Brain microvascular endothelial cell (primary cell): ENCODE measurements at places on chromosomes 11 and 22.

DNA sequence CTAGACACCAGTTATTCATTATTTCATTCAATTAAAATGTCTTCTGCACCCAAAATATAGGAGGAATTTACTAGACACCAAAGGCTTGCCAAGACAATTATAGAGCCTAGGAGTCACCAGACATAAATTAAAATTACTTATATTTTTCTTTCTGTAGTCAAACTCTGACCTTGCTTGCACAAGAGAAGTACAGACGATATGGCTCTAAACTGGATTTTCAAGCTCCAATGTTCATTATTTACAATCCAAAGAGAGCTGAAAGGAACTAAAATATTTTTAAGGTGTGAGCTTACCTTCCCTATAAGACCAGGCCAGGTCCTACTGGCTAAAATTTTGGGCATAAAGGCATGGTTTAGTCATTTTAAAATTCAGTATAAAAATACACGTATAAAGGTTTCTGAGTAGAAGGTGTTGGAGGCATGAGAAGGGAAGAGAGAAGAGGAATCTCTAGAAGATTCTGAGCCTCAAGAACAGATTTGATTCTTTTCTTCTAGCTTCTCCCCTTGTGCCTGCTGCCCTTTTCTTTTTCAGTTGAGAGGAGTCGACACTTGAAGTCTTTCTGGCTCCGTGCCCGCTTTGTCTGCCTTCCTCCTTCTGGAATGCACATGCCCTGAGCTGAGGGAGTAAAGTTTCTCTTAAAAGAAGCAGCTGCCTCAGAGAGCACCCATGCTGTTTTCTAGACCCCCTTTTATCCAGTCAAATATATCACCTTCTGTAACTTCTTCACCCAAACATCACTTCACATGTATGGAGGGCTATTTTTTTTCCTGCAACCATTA lies 13.5 kb downstream of the C11orf97 start:
- peak; percentile 65 for DNase-seq

DNA sequence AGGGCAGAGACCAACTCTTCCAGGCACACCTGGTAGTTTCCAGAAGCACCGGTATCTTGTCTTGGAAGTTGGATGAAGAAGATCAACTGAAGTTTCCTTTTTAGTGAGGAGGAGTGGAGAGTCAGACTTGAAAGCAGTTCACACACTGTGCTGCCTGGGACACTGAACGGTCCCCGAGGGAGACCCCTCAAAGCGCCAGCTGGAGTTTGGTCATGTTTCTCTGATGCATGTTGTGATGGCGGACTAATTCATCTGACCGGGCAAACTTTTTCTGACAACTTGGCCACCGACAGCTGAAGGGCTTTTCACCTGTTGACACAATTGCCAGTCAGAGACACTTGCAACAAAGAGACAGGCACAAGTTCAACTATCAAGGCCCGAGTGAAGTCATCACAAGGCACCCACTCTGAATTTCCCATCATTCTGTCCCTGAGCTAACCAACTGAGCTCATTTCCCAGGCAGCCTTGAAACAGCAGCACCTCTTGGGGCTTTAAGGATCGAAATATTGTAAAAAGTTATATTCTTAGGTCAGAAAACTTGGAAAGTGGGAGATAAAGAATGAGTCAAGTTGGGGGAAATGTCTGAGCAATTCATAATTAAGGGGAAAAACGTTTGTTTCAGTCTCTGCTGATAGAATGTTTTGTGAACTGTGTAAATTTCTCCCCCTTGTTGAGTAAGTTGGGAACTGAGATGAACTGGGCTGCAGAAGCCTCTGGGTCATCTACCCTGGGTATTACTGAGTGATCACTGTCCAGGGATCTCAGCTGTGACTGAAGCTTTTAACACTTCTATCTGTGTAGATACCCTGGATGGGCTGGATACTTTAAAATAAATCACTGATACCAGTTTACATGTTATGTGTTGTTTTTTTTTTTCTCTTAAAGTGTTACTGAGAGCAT lies 46.2 kb downstream of the WT1 start:
- no peak for DNase-seq

DNA sequence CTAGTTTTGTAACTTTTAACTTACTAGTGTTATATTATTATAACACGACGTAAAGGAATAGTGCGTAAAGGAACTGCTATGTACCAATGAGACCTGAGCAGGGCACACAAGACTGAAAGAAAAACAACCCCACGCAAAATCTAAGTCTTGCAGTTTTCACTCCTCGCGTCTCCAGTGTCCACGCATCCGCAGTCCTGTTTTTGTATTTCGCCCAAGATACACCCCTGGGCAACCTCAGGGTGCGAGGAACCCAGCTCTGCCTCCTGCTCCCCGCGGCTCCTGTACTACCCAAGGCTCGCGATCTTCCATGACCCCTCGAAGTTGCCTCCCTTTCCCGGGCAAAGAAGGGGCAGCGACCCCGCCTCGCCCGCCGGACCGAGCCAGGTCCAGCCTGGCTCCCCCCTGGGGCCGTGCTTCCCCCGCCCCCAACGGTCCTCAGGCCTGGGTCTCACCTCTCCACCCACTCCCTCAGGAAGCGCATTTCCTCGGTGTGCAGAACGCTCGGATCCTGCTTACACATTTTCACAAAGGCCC lies 393 bp downstream of the ST13 start:
- peak; percentile 23 for DNase-seq

- DNase-seq: peak; percentile 25
Measured at GRCh38 chr11:92423115-92424034, 198.8 kb downstream of the FAT3 start.

- DNase-seq: peak; percentile 40
Measured at GRCh38 chr22:22195265-22196017, 49.1 kb upstream of the VPREB1 start.

GRCh38 chr11:82559609-82560008 lies 174.1 kb downstream of the FAM181B start:
- DNase-seq: no peak

- DNase-seq: no peak
Measured at GRCh38 chr22:22697377-22698117, 53.1 kb downstream of the GGTLC2 start.

- no peak for DNase-seq
Measured at GRCh38 chr22:43831561-43832392, 19.7 kb upstream of the EFCAB6 start.

DNA sequence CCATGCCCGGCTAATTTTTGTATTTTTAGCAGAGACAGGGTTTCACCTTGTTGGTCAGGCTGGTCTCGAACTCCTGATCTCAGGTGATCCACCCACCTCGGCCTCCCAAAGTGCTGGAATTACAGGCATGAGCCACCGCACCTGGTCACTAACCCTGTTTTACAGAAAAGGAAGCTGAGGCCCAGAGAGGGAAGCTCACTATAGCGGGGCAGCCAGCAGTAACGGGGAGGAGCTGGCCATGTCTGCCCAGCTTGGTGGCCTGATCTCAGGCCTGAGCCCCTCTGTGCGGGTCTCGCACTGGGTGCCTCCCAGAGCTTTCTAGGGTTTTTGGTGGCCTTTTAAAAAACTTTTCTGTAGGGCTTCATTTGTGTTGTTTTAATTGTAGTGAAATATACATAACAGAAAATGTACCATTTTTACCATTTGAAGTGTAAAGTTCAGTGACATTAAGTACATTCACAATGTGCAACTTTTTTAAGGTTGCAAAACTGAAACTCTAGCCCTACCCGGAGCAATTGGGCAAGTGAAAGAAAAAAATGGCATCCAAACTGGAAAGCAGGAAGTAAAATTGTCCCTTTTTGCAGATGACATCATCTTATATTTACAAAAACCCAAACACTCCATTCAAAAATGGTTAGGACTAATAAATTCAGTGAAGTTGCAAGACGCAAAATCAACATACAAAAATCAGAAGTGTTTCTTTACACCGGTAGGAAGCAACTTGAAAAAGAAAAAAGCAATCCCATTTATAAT lies 14.5 kb upstream of the CYTH4 start:
- DNase-seq: no peak

DNA sequence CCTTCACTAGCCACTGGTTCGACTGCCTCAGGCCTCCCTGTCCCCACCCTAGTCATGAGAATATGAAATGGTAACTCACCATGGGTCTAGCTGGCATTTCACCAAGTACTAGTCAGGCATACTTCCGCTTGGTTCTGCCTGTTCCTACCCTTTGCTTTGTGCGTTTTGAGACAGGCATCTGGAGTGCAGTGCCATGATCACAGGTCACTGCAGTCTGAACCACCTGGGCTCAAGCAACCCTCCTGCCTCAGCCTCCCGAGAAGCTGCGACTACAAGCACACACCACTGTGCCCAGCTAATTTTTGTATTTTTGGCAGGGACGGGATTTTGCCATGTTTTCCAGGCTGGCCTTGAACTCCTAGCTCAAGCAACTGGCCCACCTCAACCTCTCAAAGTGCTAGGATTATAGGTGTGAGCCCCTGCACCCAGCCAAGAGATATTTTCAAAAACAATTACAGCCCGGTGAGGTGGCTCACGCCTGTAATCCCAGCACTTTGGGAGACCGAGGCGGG lies 14.1 kb downstream of the HRAS start:
- no peak for DNase-seq

- no peak for DNase-seq
Measured at GRCh38 chr11:14244926-14245325, 114.1 kb downstream of the RRAS2 start.

- DNase-seq: no peak
Measured at GRCh38 chr11:127462065-127462344, 461.4 kb upstream of the KIRREL3 start.

DNA sequence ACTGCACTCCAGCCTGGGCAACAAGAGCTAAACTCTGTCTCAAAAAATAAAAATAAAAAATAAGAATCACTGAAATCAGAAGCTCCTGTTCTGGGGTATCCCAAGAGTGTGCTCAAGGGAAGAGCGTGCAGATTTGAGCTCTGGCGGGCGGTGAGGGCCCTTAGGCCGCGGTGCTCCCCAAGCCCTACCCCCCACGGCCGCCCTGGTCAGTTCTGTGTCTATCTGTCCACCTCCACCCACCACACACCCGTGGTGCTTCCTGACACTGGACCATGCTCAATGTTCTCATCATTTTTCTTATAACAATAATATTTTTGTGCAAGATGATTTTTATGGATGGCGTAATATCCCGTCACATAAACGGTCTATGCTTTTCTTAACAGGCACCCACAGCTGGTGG lies 71.1 kb downstream of the RTL6 start:
- no peak for DNase-seq
